ENCODE measurements at places on chromosomes 2 and 18.

DNA sequence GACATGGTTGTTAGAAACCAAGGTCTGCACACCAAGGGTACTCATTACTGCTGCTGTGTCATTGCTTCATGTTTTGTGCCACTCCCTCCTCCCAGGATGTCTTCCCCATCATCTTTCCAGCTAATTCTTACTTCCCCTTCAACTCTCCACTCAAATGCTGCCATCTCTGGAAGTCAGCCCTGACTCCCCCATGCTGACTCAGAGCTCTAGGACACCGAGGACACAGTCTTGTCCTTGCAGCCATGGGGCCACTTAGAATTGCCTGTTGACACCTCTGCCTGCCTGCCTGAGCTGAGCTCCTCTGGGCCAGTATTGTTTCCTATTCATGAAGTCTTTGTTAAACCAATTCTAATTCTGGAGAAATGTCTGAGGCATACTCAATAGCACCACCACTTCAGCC, 100.2 kb downstream of the GYPC start:
- DNase-seq, result no peak

- DNase-seq, result no peak
Observed at GRCh38 chr2:62016957-62017356, 111.5 kb downstream of the COMMD1 start.

DNA sequence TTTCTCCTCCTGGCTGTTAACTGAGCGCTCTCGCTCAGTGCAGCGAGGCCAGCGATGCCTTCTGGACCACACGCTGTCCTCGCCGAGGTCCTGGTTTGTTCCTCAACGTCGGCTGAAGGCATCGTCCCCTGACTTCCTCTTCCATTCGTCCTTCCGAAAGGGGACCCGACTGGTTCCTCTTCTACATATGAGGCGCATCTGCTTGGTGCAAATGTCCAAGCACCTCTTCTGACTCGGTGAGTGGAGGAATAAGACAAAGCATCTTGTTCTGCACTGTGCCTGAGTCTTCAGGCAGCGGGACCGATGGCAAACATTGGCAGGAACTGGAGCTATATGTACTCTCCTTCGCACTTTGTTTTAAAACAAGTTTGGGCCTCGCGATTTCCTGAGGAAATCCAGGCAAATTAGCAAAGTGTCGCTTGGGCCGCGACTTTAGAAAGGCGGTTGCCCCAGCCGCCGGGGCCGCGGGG, 621 bp upstream of the KCNS3 start:
- no peak for DNase-seq

DNA sequence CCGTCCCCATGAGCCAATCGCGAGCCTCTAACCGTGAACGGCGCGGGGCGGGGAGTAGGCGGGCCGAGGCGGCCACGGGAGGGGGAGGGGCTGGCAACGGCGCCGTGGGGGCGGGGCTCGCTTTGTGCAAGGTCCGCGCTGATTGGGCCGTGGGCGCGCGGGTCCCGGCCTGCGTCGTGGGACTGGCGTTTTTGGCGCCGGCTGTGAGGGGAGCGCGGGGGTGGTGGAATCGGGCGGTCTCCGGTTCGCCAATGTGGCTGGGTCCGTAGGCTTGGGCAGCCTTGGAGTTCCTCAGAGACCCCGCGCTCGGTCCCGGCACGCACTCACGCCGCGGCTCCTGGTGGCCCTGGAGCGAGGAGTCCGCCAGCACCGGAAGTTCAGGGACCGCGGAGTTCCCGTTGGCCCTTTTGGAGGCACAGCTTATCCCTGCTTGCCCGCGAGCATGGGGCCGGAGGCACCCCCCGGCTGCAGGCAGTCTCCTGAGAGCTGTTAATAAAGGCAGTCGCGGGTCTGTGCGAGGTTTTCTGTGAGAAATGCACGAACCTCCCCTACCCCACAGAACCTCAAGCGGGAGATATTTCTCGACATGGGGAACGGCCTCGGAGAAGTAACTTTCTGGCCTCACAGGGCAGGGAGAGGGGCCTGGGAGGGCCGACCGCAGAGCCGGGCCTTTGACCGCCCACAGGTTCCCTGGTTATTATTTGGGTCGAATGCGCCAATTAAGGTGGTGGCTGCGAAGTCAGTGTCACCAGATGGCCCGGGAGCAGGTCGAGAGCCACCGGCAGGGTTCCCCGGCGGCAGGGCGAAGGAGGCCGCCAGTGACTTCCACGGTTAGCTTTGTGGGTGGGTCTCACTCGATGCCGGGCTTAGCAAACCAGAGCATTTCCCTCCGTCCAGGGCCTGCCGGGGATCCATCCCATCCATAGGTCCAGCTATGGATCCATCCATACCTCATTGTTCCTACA, 574 bp upstream of the NCL start:
- DNase-seq, result peak; percentile 98

DNA sequence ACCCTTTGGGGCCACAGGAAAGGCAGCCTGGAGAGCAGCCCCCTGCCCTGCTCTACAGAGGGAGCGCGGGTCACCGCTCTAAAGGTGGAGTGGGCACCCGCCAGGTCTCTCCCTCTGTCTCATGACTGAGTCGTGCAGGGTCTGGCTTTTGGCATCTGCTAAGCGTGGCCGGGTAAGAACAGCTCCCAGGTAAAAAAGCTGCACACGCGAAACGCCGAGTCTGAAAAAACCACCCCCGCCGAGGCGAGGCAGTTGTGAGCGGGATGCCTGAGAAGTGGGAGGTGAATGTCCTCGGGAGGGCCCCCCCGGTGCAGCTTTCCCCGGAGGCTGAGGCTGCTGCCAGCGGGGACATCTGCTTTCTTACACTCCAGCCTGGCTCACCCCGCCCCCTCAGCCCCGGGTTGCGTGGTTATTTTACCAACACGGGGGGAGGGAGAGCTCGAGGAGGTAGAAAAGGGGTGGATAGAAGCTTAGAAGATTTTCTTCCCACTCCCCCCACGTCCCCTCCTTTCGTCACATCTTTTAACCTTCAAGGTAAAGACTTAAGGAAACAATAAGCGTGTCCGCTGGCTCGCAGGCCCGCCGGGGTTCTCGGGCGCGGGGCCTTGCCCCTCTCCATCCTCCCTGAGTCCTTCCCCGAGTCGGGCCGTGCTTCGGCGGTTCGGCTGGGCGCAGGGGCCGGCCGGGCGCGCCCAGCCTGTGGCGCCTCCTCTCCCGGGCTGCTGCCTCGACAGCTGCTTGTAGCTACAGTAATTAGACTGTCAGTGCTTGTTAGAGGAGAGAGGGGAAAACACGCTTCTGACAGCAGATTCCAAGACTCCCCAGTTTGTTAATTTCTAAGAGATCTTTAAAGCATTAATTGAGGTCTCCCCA, 70.6 kb upstream of the PSMD14 start:
- DNase-seq, result peak; percentile 59

DNA sequence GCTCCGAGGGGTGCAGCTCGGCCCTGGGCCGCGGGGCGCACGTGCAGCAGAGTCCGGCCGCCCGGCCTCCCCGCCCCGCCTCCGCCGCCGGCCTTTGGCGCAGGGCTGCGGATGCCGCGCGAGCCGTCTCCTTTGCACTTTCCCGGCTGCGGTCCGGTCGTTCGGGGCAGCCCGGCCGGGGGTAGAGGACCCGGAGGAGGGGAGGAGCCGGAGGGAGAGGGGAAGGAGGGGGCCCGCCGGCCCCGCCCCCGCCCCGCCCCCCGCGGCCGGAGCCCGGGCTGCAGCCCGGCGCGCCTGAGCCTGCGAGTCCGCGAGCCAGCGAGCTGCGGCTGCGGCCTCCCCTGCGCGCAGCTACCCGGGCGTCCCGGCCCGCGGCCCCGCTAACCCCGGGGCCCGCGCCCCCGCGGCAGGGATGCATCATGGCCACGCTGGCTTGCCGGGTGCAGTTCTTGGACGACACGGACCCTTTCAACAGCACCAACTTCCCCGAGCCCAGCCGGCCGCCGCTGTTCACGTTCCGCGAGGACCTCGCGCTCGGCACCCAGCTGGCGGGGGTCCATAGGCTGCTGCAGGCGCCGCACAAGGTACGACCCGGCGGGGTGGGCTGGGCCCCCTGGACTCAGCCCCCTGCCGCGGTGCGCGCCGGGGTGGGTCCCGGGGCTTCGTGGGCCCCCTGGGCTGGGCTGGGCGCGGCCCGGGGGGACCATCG, at the start of gene FHOD3:
FHOD3 (plus strand) TSS at position 297 of the 709 bp plus-strand sequence; CDS start at position 420, 123 bp downstream.
- no peak for DNase-seq

DNA sequence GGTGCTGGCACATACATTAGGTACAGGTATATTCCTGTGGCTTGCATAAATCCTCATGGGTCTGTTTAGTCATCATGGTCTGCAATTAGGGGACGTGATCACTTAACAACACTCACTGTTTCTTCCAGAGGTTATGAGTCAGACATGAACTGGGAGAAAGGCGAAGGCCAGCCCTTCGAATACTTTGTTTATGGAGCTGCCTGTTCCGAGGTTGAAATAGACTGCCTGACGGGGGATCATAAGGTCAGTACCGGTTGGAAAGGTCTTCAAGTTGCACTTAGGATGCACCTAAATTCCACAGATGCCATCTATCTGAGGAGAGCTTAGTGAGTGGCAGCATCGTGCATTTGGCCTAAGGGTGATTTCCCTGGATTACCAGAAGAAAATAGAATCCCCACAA, 76.9 kb downstream of the AOX1 start:
- DNase-seq, result no peak

- no peak for DNase-seq
Observed at GRCh38 chr2:240803191-240803590, 16.8 kb downstream of the KIF1A start.

DNA sequence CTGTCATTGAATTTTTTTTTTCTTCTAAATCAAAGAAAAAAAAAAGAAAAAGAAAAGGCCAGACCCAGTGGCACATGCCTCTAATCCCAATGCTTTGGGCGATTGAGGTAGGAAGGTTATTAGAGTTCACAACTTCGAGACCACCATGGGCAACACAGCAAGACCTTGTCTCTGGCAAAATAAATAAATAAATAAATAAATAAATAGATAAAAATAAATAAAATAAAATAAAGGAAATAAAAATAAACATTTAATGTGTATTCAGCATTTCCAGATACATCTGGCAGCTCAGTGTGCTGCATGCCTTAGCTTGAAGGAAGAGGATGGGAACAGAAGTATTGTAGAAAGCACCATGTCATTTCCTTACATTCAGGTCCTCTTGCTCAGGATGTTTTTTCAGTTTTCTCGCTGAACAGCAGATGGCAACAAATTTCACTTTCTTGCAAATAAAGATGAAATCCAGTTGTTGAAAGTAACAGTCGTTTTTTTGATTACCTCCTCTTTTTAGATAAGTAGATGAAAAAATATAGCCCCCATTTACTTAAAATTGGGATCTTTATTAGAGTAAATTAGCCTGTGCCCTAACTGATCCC, 25.7 kb upstream of the FAM178B start:
- peak; percentile 11 for DNase-seq

DNA sequence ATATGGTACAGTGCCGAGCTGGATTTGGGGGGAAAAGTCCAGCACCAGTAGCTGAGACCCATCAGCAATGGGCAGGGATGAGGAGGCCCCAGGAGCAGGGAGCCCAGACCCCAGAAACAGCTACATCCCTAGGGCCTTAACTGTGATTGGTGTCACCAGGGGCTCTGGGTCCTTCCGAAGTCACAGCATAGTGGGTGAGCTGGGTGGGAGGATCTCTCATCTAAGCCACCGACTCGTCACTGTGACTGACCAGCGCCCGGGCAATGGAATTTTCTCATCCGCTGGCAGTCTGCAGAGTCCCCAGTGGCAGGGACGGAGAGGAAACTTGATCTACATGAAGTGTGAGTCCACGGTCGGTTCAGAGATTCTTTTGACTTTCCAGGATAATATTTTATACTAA, 186.5 kb downstream of the SH3BP4 start:
- DNase-seq, result no peak

DNA sequence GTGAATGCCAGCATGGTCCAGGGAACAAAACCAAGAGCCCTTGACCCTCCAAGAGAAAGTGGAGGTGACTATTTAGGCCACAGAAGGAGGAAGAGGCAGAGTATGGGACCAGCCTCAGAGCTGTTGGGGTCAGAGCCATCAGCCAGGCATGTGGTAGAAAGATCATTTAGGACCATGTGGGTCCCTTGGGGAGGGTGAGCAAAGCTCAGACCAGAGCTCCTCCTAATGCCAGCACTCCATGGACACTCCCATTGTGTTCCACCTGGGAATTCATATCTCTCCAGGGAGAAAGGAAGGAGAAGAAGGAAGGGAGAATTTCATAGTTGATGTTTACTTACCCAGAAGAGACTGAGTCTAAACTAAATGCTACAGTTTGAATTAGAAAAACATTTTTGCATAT, 73.2 kb downstream of the CYBRD1 start:
- DNase-seq, result no peak

DNA sequence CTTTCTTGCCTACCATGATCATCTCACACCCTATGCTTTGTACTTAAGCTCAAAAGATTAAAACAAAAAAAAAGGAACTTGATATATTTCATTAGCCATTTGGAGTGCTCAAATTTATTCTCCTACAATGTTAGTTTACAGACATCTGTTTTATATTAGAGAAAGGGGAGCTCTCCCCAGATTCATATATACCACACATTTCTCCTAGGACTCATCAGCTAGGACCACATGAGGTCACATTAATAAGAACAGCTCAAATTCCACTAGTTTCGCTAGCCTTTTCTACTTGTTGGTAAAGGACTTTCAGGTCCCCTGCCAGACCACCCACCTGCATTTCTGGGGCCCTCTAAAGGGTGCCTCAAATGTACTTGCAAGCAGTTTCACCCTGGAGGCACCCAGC, 151.2 kb upstream of the MMADHC start:
- no peak for DNase-seq

DNA sequence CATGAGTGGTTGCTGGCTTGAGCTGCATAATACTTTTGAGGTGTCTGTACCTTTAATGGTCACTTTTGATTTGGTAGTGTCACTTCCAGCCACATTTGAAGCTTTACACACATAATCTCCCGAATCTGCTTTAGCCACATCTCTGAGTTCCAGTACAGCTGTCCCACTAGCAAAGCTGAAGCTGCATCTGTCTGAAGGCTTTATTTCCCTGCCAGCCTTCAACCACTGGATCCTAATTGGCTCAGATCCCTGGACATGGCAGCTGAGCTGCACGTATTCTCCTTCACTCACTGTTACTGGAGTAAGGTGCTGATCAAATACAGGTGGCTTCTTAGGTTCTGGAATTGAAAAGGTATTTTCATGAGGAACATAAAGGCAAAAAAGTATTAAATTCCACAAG, 99.7 kb downstream of the TTN start:
- no peak for DNase-seq

DNA sequence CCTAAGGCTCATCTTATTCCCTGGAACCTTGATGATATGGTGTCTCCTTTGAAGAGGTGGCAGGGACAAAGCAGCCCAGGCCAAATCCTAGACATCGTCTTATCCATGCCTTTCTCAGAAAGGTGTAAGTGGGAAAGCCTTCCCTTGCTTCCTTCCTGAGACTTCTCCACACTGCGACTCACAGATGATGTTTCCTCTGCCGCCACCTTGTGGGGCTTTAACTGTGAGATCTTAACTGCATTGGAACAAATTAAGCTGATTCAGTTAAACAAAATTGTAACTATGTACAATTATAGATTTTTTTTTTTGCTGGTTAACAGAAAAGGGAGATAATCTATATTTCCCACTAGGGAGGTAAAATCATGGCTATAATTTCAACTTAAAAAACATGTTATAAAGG, 10.0 kb upstream of the GCA start:
- DNase-seq, result peak; percentile 12
